Heart left ventricle (tissue), 16 donors: ENCODE measurements at places on chromosomes 4 and X.

DNA sequence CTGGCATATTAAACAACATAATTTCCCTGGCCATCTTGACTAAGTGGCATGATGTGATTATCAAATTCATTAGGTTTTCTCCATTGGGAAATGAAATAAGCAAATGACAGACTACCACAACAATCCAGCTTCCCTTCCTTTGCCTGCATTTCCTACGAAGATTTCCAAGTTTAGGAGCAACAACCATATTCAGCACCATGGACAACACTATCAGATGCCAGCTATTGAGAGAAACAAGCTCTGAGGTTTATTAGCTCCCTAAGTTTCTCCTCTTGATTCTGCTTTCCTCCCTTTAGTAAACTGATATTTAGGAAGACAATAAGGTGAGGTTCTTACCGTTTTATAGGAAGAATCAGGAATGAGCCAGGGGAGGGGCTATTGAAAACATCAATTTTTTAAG, 36.2 kb downstream of the DCX start:
- no peaks in the 10 kb centered on the region for H3K4me1 ChIP-seq
- no peak overlapping the region for H3K27ac ChIP-seq
- peaks cover 18% of the 10 kb centered on the region for H3K27me3 ChIP-seq

- no peaks in the 10 kb centered on the region for H3K36me3 ChIP-seq
- DNase-seq = no peak
- no peak overlapping the region for H3K27ac ChIP-seq
- no peaks in the 10 kb centered on the region for H3K27me3 ChIP-seq
Measured at GRCh38 chrX:20221902-20222301, 44.8 kb downstream of the RPS6KA3 start.

- H3K4me1 ChIP-seq = no peaks in the 10 kb centered on the region
- H3K27me3 ChIP-seq = no peaks in the 10 kb centered on the region
- no peaks in the 10 kb centered on the region for H3K36me3 ChIP-seq
- no peak for DNase-seq
Measured at GRCh38 chr4:78481180-78481579, 70.4 kb upstream of the ANXA3 start.

DNA sequence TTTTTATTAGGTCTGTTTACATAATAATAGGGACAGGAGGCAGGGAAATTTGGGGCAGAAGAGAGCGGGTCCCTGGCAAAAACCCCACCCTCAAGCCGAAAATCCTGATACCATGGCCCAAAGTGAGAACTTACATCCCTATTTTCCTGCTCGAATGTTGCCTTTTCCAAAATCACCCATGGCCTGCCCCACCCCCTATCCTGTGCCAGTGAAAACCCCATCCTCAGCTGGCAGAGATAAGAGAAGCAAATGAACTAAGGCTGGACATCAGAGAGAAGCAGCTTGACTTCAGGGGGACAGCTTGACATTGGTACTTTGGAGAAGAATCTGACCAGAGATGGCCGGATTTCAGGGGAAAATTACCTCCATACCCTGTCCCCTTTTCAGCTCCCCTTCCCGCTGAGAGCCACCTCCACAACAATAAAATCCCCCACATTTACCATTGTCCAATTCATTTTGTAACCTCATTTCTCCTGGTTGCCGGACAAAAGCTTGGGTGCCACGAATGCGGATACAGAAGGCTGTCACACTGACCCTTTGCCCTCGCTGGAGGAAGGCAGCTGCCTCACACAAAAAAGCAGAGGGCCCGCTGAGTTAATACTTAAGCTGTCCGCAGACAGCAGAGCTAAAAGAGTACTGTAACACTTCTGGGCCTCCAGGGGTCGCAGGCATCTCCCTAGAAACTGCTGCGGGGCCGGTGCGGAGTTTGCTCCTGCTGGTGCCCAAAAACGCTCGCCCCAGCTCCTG, 196.2 kb downstream of the SNCA start:
- no peak overlapping the region for H3K27ac ChIP-seq
- peak overlapping the region; percentile 30 for H3K4me3 ChIP-seq
- no peaks in the 10 kb centered on the region for H3K4me1 ChIP-seq
- DNase-seq = peak; percentile 47
- H3K36me3 ChIP-seq = no peaks in the 10 kb centered on the region

DNA sequence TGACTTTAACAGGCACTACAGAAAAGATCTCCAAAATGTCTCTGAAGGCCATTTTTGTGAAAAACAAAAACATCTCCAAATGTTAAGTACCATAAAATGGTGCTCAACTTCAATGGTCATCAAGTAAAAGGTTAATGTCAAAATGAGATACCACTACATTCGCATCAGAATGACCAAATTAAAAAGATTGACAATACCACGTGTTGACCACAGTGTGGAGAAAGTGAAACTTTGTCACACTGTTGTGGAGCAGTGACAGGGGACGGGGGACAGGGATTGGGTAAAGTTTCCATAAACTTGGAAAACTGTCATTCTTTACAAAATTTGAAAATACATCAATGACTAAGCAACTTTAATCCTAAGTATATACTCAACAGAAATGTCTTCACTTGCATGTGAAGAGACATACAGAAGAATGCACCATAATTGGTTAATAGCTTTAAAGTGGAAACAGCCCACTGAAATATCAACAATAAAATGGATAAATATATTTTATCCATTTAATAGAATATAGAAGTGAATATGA, 19.1 kb upstream of the CISD2 start:
- no peak for DNase-seq
- no peaks in the 10 kb centered on the region for H3K27me3 ChIP-seq
- no peak overlapping the region for H3K27ac ChIP-seq
- no peaks in the 10 kb centered on the region for H3K4me1 ChIP-seq

DNA sequence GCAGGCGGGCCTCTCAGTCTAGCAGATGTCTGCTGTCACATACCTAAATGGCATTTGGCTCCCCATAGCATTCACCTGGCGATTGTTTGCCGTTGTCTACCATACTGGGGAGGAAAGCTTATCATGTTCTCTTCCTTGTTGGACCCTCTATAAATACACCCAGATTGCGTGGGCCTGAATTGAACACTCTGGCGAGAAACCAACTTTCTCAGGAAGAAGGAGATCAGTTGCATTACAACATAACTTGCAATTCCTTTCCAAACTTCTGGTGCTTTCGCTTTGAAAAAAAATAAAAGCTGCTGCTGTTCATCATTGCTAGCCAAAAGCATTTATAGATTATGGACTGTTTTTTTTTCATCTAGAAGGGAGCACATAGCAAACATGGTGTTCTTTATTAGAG, 230.0 kb upstream of the GPC4 start:
- H3K27ac ChIP-seq = no peak overlapping the region
- no peak overlapping the region for H3K4me3 ChIP-seq
- H3K36me3 ChIP-seq = no peaks in the 10 kb centered on the region
- H3K27me3 ChIP-seq = no peaks in the 10 kb centered on the region
- DNase-seq = no peak

DNA sequence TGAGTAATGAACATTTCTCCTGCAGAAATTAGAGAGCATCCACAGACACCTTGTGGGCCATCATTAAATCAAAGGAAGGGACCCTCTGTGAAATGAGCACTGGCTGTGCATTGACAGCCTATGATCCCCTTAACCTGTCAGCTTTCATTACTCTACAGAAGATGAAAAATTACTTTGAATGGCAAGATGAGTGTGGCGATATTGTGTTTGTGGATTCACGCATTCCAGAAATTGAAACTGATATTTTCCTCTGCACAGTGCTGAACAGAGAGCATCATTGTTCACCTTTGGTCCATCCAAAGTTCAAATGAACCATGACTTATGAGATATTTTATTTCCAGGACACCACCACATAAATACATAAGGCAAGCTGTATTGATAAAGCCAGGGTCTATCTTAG, 374.8 kb upstream of the ANXA10 start:
- no peaks in the 10 kb centered on the region for H3K36me3 ChIP-seq
- H3K27me3 ChIP-seq = no peaks in the 10 kb centered on the region
- no peak overlapping the region for H3K27ac ChIP-seq
- no peak for DNase-seq
- no peaks in the 10 kb centered on the region for H3K4me1 ChIP-seq

DNA sequence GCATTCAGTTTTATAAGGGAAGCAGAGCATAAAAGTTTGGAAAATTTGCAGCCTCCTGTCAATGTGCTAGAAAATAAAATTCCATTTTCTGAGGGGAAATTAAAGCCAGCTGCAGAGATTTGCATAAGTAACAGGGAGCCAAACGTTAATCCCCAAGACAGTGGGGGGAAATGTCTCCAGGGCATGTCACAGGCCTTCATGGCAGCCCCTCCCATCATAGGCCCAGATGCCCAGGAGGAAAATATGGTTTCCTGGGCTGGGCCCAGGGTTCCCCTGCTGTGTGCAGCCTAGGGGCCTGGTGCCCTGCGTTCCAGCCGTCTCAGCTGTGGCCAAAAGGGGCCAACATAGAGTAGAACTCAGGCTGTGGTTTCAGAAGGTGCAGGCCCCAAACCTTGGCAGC, 9.3 kb downstream of the RNF4 start:
- no peak overlapping the region for H3K27ac ChIP-seq
- DNase-seq = no peak
- H3K4me3 ChIP-seq = no peak overlapping the region
- H3K27me3 ChIP-seq = no peaks in the 10 kb centered on the region
- peaks cover 37% of the 10 kb centered on the region for H3K4me1 ChIP-seq

GRCh38 chr4:151908201-151908600, 147.4 kb upstream of the GATB start:
- DNase-seq = no peak
- no peaks in the 10 kb centered on the region for H3K36me3 ChIP-seq
- no peaks in the 10 kb centered on the region for H3K27me3 ChIP-seq

- no peaks in the 10 kb centered on the region for H3K36me3 ChIP-seq
- H3K27ac ChIP-seq = no peak overlapping the region
- no peak overlapping the region for H3K4me3 ChIP-seq
- no peaks in the 10 kb centered on the region for H3K27me3 ChIP-seq
- DNase-seq = no peak
- no peaks in the 10 kb centered on the region for H3K4me1 ChIP-seq
Measured at GRCh38 chr4:140144050-140144449, 9.9 kb downstream of the MAML3 start.

- no peak overlapping the region for H3K27ac ChIP-seq
- H3K4me3 ChIP-seq = no peak overlapping the region
- H3K36me3 ChIP-seq = no peaks in the 10 kb centered on the region
- H3K4me1 ChIP-seq = no peaks in the 10 kb centered on the region
Measured at GRCh38 chrX:44651358-44651757, 108.7 kb upstream of the FUNDC1 start.

GRCh38 chr4:169861593-169861992, 103.8 kb upstream of the HPF1 start:
- no peak overlapping the region for H3K27ac ChIP-seq
- H3K4me3 ChIP-seq = no peak overlapping the region
- no peaks in the 10 kb centered on the region for H3K36me3 ChIP-seq
- no peaks in the 10 kb centered on the region for H3K4me1 ChIP-seq
- H3K27me3 ChIP-seq = no peaks in the 10 kb centered on the region

DNA sequence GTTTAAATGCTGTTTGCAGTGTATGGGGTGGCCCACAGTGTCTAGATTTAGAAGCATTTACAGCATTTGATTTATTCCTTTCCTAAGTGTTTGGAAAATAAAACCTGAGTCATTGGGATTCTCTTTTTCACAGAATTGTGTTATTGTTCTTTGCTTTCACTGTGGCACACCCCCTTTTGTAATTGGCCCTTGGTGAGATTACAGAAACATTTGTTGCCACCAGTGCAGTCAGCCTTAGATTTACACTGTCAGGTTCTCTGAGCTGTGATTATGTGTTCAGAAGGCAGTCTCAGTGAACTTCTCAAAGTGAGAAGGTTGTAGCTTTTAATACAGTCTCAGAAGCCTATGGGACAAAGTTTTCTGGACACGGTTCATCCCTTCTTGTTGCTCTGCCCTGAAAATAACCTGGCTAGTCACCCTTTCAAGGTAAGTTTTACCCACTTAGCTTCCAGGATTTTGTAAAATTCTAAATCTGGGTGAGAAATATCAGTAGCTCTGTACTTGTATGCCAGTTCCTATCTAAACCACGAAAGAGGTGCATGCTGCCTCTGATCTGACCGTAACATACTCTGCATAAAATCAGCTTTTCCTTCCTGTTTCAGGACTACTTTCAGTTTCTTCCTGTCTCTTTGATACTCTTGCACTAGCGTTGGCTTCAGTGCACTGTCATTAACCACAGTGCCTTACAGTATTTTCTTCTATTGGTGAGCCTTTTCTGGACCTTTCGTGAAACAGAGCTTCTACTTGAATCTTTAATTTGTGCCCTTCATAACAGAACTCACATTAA, 12.6 kb downstream of the RUFY3 start:
- H3K36me3 ChIP-seq = peaks cover 6% of the 10 kb centered on the region
- H3K4me1 ChIP-seq = peaks cover 34% of the 10 kb centered on the region
- peak overlapping the region; percentile 40 for H3K4me3 ChIP-seq
- no peak for DNase-seq
- H3K27ac ChIP-seq = peak overlapping the region; percentile 58

DNA sequence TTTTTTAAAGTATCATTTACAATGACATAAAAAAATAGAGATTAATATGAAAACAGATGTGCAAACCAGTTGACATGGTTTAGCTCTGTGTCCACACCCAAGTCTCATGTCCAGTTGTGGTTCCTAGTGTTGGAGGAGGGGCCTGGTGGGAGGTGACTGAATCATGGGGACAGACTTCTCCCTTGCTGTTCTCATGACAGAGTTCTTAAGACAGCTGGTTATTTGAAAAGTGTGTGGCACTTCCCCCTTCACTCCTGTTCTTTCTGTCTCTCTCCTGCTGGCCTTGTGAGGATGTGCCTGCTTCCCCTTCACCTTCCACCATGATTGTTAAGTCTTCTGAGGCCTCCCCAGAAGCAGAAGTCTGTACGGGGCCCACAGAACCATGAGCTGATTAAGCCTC, 23.8 kb downstream of the CNOT6L start:
- H3K4me3 ChIP-seq = no peak overlapping the region
- DNase-seq = no peak
- H3K27me3 ChIP-seq = no peaks in the 10 kb centered on the region
- H3K36me3 ChIP-seq = no peaks in the 10 kb centered on the region
- H3K4me1 ChIP-seq = peaks cover 48% of the 10 kb centered on the region

DNA sequence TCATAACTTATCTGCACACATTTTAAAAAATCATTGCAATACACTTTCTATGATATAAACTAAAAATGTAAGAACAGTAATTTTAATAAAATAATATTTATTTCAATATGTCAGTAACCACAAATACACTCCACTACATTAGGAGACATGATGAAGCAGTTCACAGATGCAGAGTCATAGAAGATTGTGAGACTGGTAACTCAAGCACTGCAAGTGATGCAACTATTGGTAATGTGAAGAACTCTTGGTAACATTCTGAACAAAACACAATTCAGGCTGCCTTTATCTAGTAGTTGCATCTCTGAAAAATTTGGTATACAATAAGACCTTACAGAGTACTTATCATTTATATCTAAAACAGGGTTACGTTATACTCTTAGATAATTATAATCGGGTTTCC, 52.6 kb upstream of the LRAT start:
- no peaks in the 10 kb centered on the region for H3K27me3 ChIP-seq
- H3K4me1 ChIP-seq = no peaks in the 10 kb centered on the region

DNA sequence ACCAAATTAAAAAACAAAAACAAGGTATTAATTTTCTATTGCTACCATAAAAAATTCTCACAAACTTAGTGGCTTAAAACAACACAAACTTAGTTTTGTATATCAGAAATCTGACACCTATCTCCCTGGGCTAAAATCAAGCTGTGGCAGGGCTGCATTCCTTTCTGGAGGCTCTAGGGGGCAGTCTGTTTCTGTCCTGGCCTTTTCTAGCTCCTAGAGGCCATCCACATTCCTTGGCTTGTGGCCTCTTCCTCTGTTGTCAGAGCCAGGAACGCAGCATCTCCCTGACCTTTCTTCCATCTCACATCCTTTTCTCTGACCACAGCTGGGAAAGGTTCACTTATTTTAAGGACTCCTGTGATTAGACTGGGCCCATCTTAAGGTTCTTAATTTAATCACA, 38.9 kb upstream of the TLR2 start:
- no peak for DNase-seq
- H3K4me3 ChIP-seq = no peak overlapping the region
- H3K27ac ChIP-seq = no peak overlapping the region
- no peaks in the 10 kb centered on the region for H3K36me3 ChIP-seq
- H3K4me1 ChIP-seq = no peaks in the 10 kb centered on the region
- no peaks in the 10 kb centered on the region for H3K27me3 ChIP-seq
